ENCODE measurements at places on chromosomes 2 and 18.

DNA sequence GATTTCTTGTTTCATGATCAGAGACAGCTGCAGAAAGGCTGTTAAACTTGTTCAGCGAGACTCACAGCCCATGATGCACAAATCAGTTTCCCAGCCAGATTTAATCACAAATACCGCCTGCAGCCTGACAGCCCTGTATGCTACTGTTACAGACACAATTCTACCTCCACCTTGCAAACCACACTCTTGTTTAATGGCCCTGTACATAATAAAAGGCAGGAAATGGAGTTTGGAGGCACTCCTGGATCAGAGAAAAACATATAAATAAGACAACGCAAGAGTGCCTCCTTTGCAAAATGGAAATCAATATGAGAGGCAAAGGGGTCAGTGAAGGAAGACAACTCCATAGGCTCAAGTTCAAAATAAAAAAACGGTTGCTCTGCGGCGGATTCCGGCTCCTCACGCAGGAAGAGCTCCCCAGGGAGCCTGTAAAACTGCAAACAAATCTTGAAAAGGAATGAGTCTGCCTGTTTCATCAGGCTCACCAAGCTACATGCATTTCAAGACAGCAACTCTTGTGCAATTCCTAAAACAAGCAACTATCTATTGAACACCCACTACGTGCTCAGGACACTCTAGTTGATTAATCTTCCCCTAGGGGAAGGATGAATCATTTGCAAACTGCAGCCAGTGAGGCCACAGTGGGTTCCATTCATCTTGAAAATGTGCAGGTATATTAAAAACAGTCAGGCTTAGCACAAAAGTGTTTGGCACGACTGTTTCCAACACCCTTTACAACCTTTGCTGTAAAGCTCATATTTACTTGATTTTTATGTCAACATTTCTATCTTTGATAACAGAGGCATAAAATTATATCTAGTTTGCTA, 37.5 kb downstream of the TBC1D8 start:
- no peak for DNase-seq

DNA sequence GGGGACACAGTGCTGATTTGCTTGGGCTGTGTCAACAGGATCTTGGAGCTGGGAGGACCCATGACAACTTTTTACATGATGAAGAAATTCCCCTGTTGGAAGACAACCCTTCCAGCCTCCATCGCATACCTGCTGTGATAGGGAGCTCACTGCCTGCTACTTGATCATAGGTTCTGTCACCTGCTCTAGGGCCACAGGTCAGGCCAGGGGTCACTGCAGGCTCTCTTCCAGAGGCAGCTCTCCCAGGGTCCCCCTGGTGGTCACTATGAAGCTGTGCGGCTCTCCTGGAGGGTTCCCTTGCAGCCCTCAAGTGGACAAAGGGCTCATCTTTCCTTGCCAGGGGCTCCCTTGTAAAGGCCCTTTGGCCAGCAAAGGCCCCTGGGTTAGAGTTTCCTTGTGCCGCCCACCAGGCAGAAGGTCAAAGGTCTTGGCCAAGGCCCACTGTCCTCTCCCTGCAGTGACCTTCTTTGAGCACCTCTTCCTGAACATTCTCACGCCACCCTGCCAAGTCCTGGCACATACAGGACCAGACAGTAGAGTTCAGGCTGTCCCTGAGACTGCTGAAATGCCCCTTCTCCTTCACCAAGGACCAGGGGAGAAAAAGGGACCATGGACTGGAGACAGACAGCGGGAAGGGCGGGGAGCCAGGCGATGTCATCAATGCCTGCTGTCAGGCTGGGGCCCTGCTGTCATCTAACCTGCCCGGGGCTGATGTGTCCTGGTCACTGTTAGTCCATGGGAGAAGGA, 345.1 kb downstream of the DYSF start:
- DNase-seq: no peak

DNA sequence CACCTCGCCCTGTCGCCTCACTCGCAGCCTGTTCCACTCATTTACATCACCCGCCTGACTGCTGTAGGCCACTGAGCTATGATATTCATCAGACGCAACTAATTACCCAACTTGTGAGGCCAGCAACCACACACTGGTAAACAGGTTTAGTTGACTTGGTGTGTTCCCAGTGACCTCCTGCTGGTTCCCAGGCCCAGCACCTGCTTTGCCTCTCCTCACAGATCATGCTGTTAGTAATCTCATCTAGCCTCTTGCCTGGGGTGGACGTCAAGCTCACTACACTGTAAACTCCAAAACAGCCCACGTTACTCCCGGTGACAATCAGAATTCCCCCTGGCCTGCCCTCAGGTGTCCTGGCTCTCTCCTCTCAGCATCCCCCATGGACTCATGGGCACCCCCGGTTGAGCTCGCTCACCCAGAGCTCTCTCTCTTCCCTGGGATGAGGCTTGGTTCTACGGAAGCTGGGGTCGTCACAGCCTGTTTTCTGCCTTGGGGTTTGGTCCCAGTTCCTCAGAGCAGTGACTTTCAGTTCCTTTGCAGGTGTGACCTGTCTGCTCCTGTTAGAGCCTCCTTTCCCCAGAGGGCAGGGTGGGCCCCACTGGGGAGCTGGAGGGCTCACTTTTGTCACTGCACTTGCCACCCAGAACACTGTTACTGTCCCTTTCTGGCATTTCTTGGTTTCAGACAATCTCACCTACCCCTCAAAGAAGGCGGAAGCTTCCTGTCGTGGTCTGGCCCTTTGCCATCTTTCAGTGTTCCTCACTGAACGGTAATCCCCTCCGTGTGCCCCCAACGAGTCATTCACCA, 40.3 kb downstream of the INPP5D start:
- peak; percentile 73 for DNase-seq

DNA sequence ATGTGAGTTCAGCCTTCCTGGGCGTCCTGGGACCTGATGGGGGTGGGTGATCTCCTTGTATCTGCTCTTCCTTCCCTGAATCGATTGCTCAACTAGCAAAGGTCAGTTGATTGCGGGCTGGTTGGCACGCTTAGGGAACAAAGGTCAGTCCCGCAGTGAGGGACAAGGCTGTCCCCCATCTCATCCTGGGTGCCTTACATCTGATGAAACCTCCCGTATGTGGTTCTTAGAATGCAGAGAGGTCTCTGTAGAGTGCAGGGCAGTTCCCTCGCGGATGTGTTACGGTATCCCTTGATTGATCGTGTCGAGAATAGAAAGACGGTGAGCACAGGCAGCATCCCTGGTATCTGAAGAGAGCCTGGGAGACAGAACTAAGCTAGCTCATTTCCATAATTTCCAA, 56.4 kb upstream of the RBM44 start:
- no peak for DNase-seq

DNA sequence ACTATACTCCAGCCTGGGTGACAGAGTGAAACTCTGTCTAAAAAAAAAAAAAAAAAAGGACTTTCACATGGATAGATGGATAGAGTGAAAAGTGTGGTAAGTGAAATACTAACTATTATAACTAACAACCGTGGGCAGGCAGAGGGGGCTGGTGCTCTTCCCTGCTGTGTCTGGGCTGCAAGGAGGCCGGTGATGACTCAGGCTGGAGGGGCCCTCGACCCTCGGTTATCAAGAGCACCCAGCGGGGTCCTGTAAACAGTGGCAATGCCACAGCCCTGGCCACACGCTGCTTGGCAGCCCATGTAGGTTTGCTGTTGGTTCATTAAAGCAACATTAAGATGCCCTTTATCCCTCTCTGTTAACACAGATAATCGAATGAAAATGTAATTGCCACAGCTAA, 184.8 kb upstream of the RAB12 start:
- DNase-seq: no peak

DNA sequence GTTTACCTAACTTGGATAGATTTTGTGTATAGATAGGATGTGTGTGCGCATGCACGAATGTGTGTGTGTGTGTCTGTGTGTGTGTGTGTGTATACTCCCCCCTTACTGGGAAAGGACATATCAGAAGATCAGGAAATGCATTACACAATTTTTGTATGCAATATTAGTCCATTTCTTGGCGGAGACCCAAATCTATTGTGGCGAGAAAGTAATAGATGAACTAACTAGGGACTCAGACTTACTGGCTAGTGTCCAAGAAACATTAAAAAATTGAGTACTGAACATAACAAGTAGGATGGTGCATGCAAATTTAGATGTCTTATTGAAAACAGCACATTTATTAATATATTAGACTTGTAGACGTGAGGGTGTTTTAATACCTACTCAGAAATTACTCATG, 1036.5 kb upstream of the FANCL start:
- DNase-seq: no peak

DNA sequence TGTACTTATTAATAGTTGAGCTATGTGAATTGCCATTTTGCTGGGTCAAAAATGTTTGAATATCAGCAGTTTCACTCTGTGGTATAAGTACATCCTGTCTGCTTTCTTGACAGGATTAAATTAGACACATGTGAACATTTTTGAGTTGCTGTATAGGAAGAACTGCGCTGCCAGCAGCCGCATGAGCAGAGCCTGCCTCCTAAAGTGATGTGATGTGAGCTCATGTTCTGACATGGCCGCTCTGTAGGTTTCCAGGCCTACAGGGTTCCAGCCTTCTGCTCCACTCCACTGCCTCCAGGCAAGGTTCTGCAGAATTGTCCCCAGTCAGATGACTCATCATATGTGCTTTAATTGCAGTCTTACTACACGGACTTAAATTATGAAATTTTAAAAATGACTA, 119.7 kb upstream of the NFATC1 start:
- DNase-seq: peak; percentile 3

DNA sequence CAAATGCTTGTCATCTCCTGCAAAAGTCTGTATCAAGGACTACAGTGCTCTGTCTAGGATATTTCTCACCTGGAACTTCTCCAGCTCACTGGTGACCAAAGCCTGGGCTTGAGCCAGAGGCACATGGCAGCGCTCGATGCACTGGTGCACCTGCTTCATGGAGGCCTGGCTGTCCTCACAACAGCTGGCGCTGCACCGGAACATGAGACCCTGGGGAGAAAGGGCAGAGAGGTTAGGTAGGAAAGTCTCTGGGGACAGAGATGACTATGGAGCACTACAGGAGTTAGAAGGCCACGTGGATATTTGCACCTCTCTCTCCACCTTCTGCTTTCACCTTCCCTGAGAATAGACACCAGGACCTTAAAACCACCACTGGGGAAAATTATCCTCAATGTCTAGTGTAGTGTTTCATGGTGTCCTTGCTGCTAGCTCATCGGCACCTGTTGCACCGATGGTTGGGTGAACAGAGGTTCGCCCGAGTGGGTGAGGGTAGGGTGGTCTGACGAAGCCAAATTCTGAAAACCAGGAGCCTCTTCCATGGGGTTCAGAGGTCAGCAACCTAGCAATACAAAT, 1.0 kb downstream of the FAM136A start:
- DNase-seq: no peak

DNA sequence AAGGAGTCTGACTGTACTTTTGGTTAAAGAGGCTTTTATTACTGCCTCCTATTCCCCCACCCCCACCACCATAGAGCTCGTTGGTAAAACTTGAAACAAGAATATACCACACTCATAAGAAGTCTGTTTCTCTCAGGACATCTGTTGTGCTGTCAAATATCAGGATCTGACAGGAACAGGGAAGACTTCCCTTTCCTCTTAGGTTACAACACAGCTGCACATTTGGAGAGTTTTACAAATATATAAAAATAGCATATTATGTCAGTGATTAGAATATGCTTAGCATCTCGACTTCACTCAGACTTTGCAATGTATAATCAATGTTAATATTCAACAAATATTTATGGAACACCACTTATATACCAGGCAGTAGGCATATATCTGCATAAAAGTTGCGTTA, 439.6 kb upstream of the REG3G start:
- DNase-seq: no peak

DNA sequence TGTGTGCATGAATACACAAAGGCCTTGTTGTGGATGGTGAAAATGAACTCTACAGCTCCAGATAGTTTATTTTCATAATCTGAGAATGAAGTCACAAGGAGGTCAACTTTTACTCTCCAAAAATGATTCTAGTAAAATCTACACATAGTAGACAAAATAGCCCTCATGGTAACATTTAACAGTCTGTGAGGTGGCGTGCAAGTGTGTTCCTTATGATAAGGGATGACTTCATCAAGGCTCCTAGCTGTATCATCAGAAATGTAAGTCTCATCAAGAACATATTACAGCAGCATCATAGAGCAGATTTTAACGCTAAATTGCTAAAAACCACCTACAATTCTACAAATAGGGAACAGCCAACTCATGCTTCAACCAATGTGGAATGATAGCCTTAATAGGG, 72.3 kb upstream of the RIOK3 start:
- no peak for DNase-seq

DNA sequence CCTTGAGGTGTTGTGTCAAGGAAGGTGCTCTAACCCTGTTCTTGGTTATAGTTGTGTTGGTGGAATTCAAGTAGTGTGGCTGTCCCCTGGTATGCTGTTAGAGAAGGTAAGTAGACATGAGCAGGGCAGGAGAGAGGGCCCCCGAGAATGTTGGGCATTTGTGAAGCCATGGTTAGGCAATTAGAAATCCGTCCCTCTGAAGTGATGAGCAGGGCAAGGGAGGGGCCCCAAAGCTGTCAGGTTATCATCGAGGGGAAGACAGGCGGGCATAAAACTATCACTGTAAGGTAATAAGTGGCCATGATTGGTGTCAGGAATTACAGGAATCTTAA, 5.2 kb downstream of the XRCC5 start:
- no peak for DNase-seq

- DNase-seq: no peak
Observed at GRCh38 chr2:239324456-239324855, 76.4 kb downstream of the HDAC4 start.

GRCh38 chr2:238285653-238286082, 2.7 kb downstream of the PER2 start:
- DNase-seq: no peak

DNA sequence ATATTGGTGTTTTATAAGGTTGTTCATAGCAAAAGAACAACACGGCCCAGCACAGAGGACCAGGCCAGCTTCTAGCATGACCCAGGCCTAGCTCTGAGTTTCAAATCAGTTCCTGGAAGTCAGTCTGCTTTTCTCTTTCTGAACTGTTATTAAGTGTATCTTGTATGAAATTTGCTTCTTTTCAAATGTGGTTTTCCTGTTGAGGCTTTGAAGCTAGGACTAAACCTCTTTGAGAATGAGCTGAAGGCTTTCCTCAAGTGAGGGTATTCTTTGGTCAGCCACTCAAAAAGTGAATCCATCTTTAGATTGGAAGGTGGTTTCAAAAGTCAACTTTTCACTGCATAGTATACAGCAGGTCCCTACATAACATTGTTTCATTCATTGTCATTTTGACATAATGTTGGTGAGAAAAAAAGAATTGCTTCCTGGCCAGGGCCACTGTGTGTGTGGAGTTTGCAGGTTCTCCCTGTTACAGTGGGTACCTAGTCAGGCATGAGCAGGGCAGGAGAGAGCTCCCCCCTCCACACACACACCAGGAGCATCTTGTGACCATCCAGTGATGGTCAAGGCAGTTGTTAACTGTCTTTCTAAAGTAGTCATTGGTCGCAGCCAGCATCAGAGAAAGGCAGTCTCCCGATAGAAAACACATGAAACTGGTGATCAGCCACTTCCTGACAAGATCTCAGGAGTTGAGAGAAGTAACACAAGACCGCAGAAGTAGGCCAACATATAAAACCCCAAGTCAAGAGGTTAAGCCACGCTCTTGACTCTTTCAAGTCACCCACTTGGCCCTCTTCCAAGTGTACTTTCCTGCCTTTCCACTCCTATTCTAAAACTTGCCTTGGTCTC, 6.7 kb upstream of the ACAA2 start:
- DNase-seq: peak; percentile 73

GRCh38 chr2:141027221-141027620, 1103.6 kb downstream of the LRP1B start:
- DNase-seq: no peak

Measured in CD4-positive, alpha-beta T cell treated with Interleukin-21 for 1 hour (primary cell).